ENCODE measurements at places on chromosomes 2 and 18.

DNA sequence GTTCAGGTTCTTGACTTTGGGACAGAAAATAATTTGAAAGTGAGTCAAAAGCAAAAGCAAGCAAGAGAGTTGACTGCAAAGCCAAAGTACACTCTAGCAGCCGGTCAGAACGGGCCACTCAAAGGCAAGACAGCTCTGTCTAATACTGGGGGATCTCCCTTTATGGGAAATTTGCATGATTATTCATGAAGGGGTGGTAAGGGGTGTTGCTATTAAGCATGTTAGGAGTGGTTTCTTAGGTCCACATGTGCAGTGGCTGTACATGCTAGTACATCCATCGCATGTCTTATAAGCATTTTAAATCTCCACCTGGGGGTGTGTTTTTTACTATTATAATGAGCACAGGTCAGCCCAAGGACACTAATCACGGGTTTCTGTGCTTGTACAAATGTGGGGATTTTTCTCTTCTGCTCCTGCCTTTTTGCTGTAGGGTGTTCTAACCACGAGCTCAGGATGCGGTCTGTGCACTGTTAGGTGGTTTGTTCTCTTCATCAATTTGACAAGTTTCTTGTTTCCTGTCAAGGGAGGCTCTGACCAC lies 60.2 kb upstream of the SPP2 start:
- no peak for DNase-seq

- DNase-seq, result no peak
Measured at GRCh38 chr2:241909769-241910168, 40.2 kb downstream of the RTP5 start.

- DNase-seq, result no peak
Measured at GRCh38 chr18:35099911-35100310, 58.7 kb downstream of the MAPRE2 start.

GRCh38 chr2:38113051-38113450 lies 37.1 kb upstream of the CYP1B1 start:
- no peak for DNase-seq

DNA sequence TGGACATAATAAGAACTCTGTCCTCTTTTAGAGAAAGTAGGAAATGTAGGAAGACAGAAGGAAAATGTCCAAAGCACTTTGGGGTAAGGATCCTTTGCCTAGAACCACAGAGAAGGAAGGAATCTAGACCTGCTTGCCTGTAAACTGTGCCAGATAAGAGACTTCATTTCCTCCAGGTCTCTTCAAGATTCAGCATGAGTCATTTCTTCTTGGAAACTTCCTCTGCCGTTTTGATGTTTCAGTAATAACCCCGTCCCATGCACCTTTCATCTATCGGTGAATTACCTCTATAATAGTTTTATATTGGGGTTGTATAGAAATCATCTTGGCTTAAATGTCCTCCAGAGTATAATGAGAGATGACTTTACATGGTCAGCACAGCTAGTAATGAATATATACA lies 63.2 kb upstream of the LRATD1 start:
- no peak for DNase-seq

DNA sequence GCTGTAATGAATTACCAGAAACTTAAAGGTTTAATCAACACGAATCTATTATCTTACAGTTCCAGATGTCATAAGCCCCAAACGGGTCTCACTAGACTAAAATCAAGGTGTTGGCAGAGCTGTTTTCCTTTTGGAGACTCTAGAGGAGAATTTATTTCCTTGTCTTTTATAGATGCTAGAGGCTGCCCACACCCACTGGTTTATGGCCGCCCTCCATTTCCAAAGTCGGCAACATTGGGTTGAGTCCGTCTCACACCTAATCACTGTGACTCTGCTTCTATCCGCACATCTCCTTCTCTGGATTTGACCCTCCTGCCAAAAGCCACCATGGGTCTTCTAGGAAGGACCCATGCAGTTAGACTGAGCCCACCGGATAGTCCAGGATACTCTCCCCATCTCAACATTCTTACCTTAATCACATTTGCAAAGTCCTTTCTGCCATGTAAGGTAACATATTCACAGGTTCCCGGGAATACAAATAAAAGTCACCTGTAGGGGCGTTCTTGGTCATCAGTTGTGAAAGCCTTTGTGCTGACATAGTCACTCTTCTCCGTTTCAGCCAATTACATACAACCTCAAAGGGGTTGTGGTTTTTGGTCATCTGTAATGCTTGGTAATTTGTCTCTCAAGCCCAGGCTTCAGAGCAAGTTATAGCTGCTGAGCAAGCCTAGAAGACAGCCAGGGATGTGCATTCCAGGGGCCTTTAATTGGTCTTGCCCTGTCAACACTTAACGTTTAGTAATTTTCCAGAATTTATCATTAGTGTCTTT lies 179.4 kb downstream of the ANTXR1 start:
- no peak for DNase-seq

DNA sequence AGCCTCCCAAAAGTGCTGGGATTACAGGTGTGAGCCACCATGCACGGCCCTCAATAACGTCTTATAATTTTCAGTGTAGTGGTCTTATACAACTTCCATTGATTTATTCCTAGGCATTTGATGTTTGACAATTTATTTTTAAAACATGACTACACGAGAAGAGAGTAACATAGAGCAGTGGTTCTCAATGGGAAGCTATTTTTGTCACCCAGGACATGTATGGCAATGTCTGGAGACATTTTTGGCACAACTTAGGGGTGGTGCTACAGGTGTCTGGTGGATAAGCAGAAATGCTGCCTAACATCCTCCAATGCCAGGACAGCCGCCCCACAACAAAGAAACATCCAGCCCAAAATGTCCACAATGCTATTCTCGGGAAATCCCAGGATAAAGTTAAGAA lies 12.7 kb upstream of the ANXA4 start:
- DNase-seq, result no peak

DNA sequence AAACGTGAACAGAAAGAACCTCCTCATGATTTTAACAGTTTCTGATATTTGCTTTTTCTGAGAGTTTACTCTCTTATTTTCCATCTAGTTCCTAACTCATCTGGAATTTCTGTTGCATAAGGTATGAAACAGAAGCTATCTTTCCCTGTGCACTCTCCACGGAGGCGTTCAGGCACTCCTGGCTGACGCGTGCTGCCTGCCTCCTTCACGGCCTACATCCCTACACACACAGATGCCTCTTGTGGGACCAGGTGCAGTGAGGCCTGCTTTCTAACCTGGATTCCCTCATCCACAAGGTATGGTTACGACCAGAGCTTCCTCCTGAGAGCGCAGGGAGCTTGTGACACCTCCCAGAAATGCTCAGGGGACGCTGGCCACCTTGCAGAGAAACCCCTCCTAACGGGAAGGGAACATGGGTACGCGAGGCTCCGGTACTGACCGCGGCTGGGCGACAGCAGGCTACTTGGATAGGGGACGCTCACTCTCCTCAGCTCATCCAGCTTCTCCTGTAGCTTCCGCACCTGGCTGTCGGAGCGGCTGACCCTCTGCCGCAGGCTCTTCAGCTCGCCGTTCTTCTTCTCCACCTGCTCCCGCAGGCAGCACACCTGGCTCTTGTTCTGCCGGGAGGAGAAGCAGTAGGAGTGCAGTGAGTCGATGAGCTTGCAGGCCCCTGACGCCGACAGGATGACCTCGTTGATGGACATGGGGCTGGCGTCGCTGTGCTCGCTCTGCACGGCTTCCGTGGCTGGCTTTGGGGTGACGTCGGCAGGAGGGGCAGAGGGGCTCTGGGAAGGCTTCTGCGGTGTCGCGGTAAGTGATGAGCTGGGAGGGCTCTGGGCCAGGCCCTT lies 4.3 kb downstream of the THAP4 start:
- DNase-seq, result no peak

All from NCI-H187 treated with DMSO at 0.1 percent for 48 hours (cell line).